ENCODE measurements at places on chromosomes 4 and X.

GRCh38 chr4:183492791-183493222 is 12.1 kb upstream of the ING2 start:
- DNase-seq, result no peak

DNA sequence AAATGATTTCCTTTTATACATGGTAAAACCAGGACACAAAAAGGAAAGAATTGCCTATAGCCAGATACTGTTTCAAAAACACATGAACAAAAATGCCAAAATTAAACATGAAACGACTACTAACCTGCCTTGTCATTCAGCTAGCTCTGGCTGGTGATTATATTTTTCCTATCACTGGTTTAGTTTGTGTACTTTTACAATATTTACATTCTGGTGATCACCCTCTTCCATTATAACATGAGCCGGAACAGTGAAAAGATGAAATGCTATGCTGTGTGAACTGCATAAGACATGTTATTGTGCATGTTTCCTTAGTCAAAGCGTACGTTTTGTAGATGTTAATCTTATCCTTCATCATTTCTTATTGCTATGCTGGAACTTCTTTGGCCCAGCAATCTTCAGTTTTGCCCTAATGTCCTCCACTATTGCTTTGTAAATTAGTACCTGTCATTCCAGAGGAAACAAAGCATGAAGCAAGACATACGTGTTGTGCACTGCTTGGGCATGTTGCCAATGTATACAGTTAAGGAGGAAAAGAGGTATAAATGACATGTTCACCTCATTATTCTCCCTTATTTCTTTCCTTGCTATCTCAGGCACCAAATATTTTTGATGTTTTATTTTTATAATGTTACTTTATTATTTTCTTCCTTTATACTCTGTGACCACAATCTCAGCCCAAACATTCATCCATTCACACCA is 386.3 kb downstream of the ARHGAP24 start:
- DNase-seq, result no peak

DNA sequence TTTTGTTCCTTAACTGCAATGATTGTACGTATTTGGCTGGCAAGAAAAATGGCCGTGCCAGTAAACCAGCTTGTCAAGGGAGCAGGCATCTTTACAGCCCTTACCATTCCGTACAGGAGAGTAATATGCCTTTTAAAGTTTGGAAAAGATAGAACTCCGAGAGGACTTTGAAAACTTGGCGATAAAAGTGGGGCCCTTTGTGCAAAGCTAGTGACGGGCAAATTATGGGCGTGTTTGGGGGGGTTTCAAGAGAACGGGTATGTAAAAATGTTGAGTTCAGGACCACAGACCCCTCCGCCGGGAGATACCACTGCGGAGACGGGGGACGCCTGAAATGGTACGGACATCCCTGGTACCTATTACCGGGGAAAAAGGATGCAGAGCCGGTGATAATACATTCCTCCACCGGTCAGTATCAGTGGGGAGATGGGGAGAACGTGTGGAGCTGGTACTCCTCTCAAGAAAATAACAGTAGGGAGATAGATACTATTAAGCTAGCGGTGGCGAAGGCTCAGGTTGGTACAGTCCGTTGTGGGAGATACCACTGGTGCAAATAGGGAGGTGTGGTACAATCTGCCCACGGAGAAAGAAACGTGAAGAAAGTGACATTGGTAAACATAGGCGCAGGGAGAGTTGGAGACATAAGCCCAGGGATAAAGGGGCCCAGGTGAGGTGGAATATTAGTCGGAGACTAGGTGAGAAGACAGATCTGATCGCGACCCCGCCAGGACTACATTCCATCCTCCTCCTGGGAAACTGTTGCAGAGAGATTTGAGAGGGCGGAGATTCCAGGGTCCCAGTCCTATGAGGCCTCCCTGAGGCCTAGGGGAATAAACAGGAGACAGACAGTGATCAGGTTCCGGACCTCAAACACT is 14.5 kb downstream of the SPACA5 start:
- no peak for DNase-seq

DNA sequence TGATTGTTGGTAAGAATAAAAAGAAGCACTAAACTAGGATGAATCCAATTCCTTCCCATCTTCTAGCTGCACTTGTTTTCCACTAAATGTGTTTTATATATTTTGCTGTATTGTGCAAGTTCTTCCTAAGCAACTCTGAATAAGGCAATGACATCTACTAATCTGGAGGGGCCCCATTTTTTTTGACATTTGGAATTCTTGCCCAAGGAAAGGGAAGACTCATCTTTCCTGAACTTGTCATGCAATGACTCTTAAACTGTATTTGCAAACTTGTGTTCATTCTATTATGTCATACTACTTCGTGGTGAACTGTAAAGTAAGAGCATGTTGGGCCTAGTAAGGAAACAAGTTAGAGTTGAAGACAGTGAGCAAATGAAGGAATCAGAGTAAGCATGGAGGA is 45.9 kb downstream of the FREM3 start:
- no peak for DNase-seq

DNA sequence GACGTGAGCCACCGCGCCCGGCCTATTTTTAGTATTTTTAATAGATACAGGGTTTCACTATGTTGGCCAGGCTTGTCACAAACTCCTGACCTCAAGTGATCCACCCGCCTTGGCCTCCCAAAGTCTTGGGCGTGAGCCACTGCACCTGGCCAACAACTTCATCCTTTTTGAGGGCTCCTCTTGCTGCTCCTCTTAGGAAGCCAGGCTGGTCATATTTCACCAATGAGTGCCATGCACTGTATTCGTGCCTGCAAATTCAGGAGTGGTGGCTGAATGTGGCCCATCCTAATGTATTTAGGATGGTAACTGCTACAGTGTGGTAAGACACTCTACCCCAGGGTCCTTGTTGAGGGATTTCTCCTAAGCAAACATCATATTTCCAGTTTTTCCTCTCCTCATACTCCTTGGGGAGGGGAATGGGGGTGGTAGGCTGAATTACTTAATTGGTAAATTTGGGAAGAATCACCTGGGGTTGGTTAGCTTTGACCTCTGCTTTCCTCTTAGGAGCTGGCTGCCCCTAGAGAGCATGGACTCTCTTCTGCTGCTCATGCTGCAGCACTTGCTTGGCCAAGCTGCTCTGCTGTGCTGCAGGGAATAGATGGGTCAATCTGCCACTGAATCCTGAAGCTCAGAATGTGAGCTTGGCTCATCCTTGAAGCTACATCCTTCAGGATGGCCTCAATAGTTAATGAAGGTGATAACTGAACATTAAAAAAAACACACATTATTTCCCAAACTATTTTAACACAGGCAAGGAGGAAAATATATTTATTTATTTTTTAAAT is 167.4 kb downstream of the HS3ST1 start:
- DNase-seq, result no peak

DNA sequence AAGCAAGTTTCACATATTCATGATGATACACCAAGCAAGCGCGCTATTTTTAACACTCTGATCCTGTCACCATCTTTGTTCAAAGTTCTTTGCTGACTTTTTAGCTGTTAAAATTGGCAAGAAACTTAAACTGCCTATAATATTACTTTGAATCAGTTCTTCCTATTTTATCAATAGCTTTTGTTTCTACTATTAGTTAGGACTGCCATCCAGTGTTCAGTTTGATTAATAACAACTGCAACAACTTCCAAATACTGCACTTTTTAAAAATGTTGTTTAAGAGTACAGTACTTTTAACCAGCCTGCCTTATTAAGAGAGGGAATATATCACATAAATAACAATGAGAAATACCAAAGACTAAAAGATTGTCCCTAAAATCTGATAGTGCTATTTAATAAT is 614.3 kb downstream of the FAM133A start:
- no peak for DNase-seq

- DNase-seq, result no peak
Observed at GRCh38 chrX:150715184-150715583, 22.0 kb downstream of the MTMR1 start.

DNA sequence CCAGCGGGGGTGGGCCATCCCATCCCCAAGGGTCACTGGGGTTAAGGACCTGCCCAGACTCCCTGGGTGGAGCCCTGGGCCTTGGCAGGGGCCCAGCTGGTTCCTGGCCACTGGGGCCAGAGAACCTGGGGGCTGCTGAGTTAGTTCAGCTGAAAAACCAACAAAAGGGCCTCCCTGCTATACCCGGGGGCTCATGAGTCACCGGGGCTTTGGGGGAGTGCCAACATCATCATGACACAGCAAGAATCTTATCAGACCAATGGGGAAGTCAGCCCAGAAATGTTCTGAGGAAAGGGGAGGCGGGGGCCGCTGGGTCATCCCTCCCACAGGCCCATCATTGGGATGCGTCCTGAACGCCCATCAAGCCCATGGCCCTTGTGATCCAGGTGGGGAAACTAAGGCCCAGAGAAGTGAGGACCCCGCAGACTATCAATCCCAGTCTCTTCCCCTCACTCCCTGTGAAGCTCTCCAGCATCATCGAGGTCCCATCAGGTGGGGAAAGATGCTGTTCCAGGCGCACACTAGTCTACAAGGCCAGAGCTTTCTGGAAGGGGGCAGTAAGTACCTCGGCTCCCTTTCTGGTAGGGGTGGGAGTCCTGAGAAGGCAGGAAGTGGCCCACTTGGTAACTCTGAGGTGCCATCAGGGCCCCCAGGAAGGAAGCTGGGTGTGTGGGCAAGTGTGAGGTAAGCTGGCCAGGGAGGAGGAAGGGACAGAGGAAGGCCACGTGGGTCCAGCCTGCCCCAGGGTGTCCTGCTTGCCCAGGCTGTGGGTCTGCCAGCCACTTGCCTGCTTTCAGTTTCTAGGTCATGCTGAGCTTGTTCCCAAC is 4.5 kb downstream of the G6PD start:
- no peak for DNase-seq

DNA sequence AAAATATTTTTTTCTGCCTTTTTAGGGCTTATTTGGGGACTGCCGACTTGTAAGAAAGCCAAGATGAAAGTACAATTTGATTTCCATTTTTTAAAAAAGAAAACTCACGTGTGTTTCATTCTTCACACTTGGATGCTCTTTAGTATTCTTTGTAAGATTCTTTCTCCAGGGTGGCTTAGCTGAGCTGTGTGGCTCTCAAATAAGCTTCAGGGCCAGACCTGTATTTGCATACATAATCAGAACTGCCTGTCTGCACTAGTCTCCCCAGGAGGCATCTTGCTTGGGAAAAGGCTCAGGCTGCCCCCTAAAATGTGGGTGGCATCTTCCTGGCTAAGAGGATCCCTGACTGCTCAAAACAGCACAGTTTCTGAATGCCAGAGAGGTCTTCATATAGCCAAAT is 498.4 kb downstream of the MID1IP1 start:
- no peak for DNase-seq

- peak; percentile 28 for DNase-seq
Observed at GRCh38 chr4:105060628-105061027, 86.0 kb upstream of the TET2 start.

GRCh38 chr4:55437356-55437796 is 41.6 kb downstream of the TMEM165 start:
- no peak for DNase-seq

DNA sequence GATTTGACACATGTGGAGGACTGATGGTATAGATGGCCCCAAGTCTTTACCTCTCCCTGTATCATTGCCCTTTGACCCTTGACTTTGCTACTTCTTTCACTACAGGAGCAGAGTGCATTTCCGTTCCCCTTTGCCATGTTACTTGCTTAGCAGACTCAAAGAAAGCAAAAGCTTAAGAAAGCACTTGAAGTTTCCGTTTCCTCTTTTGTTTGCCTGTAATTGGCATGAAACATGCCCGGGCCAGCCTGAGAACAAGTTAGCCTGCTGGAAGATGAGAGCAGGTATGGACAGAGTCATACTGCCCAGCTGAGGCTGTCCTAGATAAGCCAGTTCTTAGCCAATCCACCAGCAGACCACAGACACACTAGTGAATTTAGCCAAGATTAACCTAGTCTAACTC is 206.0 kb downstream of the BCOR start:
- no peak for DNase-seq

- no peak for DNase-seq
Observed at GRCh38 chrX:78109458-78109857, 5.4 kb downstream of the PGK1 start.

GRCh38 chrX:154378799-154379568 is at the start of gene EMD:
TSS of gene EMD (plus strand) at chrX:154379295. CDS start at chrX:154379485, 190 bp downstream.
- peak; percentile 87 for DNase-seq

GRCh38 chr4:175330652-175331051 is 412.5 kb downstream of the ADAM29 start:
- no peak for DNase-seq

- DNase-seq, result no peak
Observed at GRCh38 chr4:106604319-106605051, 235.9 kb upstream of the GIMD1 start.

- no peak for DNase-seq
Observed at GRCh38 chr4:17884511-17884910, 73.7 kb downstream of the NCAPG start.

GRCh38 chrX:148784856-148785255 is 284.4 kb downstream of the AFF2 start:
- DNase-seq, result no peak

DNA sequence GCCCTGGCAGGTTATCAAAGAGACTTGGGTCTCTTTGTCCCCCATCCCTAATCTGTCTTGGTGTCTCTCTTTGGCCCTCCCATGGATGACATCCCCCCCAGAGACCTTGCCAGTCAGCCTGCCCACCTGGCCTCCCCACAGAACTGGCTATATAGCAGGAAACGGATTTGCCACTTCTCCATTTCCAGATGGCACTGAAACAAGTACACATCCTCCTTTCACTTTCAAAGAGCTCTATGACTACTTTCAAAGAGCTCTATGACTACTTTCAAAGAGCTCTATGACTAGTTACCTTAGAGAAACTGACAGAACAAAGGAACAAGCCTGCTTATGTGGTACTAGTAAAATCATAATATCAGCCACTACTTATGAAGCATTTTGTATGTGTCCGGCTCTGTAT is 175.3 kb downstream of the MAML3 start:
- peak; percentile 29 for DNase-seq

DNA sequence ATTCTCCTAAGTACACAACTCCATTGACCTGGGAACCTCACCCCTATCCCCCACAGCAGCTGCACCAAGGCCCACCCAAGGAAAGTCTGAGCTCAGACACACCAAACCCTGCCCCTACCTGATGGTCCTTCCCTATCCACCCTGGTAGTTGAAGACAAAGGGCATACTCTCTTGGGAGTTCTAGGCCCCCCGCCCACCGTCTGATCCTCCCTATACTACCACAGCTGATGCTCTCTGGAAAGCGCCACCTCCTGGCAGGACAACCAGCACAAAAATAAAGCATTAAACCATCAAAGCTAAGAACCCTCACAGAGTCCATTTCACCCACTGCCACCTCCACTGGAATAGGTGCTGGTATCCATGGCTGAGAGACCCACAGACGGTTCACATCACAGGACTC is 83.6 kb downstream of the ANAPC10 start:
- no peak for DNase-seq
